ENCODE measurements at places on chromosomes 6 and 20.

- no peak for DNase-seq
These were observed 66.7 kb downstream of the CD164 start for GRCh38 chr6:109315341-109316110.

GRCh38 chr20:53939572-53940359, 130.6 kb downstream of the BCAS1 start:
- no peak for DNase-seq

DNA sequence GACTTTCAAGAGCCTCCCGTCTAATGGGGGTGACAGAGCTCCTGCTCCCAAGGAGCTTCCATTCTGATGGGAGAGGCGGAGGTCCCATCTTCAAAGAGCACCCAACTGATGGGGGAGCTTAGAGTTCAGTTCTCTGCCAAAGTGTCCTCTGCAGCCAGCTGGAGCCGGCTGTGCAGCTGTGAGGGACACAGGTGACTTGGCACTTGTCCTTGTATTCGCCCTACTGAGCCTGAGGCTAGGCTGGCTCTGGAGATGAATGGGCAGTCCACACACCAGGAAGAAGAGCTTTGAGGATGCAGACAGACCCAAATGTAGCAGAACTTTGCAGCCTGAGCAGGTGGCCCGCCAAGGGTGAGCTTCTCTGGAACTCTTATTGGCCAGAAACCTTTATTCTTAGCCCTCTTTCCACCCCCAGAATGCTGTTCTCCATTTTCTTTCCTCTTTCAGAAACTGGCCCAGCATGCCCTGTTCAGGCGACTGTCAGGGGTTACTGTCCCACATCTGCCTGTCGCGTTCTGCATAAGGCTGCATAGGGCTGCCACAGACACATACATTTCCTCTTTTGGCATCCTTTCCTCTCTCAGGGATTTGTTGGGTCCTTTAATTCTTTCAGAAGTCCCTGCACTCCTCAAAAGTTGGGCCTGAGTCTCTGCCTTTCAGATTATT, 108.7 kb upstream of the LRFN2 start:
- peak; percentile 87 for DNase-seq

DNA sequence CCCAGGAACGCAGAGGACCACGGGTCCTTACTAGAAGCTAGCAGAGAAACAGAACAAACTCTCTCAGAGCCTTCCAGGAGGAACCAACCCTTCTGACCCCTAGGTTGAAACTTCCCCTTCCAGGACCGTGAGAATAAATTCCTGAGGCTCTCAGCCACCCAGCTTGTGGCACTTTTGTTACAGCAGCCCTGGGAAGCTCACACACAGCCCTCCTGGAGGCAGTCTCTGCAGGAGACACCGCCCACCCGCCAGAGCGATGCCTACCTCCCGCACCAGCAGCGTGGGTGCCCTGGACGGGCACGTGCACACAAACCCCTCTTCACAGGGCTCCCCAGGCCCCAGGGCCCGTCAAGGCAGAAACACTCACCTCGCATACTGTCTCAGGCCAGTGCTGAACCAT, 4.2 kb downstream of the RNASET2 start:
- no peak for DNase-seq

GRCh38 chr6:91029211-91029610, 442.3 kb upstream of the MAP3K7 start:
- DNase-seq = no peak

DNA sequence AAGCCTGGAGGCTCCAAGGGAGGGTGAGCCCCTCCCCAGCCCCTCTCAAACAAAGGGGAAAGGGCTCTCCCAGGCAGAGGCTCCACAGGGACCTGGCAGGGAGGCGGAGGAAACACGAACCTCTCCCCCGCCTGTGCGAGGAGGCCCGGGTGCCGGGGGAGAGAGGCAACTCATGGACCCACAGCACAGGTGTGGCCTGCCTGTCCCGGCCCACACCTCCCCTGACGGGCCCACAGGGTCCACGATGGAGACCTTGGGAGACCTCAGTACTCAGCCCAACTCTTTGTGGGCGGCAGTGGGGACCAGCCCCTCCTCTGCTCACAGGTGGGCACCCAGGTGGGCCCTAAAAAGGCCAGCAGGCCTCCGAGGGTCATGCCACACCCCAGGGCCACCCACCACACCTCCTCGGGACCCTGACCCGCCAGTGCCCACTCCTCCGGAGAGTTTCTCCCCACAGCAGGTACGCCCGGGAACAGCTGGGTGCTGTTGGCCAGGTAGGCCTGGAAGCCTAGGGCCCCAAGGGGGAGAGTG, 12.2 kb downstream of the LAMA5 start:
- DNase-seq = no peak

- no peak for DNase-seq
These were observed 113.3 kb downstream of the AFG1L start for GRCh38 chr6:108407904-108408827.

DNA sequence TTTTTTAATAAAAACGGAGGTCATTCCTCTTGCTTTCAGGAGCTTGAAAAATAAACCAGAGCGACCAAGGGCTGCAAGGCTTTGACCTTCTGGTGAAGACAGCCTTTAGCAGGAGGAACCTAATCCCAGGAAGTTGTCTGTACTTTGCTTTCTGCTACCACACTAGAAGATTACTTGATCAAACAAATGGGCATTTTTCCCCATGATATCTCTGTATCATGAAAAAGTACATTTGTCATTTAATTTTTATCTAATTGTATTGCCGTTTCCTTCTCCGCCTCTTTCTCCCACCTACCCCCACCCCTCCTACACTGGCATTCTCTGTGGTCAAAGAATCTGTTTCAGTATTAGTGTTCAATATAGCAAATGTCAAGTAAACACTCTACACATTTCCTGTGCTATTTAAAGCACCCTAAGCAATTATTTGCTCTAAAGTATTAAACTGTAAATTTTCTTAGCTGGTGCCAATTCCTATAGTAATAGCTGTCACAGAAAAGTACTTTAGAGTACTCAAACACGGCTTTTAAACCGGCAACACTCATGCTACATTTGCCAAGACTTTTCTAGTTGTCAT, 29.7 kb downstream of the ATXN1 start:
- DNase-seq = no peak

GRCh38 chr20:3430376-3431069, 23.1 kb upstream of the DNAAF9 start:
- DNase-seq = no peak

Measured in NCI-H2029 (cell line).